Cortex of kidney (tissue), 1 donor: ENCODE measurements at places on chromosomes 13 and 19.

- DNase-seq, result no peak
These were observed 736 bp downstream of the SMAD9 start for GRCh38 chr13:36919171-36919832.

- no peak for DNase-seq
These were observed 19.6 kb upstream of the FRY start for GRCh38 chr13:32011971-32012370.

- no peak for DNase-seq
These were observed 13.2 kb downstream of the RASA3 start for GRCh38 chr13:114119196-114119595.

- no peak for DNase-seq
These were observed 463.7 kb upstream of the SLITRK5 start for GRCh38 chr13:87207280-87208003.

DNA sequence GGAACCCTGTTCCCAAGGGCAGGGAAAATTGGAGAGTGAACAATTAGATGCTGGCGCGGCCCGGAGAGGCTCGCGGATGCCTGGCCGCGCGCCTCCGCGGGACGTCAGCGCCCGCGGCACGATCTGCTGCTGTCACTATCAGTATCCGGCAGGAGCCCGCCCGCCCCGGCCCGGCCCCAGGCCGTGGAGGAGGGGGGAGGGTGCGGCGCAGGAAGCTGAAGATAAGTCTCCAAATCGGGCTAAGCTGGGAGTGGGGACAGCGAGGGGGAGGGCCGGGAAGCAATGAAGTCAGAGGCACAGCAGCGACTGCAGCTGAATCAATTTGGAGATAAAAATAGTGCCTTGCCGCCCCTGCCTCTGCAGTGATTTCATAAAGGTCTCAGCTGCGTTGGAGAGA lies 441.5 kb upstream of the KLF12 start:
- no peak for DNase-seq

DNA sequence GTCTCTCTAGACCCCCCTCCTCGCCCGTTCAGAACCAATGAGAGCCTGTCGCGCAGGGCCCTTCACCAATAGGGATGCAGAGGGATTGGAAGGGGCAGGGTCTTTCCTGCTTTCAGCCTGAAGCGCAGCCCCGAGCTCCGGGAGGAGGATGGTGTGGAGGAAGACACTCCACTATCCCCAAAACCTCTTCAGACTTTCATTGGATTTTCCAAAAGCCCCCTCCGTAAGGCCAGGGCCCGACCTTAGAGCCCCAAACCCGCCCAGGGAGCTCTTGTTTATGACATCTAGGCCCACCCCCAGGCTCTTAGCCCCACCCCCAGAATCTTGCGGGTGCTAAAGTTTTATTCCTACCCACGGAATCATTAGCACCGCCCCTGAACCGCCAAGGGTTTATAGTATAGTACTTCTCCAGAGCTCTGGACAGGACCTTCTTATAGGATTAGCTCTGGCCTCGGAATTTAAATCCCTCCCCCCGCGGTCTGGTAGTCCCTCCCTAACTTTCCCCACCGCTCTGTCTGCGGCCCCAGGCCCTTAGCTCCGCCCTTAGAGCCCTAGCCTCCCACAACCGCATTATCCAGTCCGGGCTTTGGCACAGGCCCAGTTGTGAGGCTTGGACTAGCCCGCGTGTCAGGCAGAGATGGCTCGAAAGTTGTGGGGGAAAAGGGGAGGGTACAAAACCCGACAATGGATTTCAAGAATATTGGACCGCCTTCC lies 6.6 kb upstream of the EML2 start:
- DNase-seq, result no peak

DNA sequence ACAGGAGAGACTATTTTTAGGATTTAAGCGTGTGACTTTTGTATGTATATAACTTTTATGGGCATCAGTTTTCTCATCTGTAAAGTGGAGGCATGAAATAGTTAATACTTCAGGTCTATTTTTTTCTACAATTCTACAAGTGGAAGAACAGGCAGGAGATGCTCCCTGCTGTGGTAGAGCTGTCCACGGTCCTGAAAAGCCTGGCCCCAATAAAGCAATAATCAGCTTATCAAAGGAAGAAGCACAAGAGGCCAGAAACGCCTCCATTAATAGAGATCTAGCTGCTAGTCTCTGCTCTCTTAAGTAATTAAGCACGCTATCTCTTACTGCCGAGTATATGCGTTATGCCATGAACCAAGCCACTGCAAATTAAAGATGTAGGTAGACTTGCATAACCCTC lies 28.0 kb upstream of the WASF3 start:
- DNase-seq, result no peak

GRCh38 chr19:47097396-47098201 lies 16.0 kb downstream of the ZC3H4 start:
- DNase-seq, result no peak

DNA sequence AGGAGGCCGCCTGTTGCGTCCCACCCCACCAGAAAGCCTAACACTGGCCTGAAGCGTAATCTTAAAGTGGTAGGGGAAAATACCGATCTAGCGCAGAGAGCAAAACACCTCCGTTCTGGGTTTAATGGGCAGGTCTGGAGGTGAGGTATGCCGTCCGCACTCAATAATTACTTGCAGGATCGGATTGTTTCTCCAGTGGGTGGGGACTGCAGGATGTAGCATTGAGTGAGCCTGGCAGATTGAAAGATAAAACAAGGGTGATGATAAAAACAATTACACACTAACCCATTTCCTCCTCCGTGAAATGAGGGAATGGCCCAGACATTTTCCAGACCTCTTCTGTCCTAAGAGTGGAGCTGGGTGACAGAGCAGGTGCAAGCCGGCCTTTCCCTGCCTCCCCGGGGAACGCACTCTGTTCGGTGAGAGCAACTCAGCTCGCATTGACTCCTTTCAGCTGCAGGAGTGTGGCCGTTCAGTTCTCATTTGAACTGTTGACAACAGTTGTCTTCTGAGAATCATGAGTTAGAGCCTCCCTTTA lies 110.2 kb upstream of the DOCK9 start:
- no peak for DNase-seq

GRCh38 chr19:33300894-33301143 lies 1.5 kb downstream of the CEBPA start:
- DNase-seq, result no peak

DNA sequence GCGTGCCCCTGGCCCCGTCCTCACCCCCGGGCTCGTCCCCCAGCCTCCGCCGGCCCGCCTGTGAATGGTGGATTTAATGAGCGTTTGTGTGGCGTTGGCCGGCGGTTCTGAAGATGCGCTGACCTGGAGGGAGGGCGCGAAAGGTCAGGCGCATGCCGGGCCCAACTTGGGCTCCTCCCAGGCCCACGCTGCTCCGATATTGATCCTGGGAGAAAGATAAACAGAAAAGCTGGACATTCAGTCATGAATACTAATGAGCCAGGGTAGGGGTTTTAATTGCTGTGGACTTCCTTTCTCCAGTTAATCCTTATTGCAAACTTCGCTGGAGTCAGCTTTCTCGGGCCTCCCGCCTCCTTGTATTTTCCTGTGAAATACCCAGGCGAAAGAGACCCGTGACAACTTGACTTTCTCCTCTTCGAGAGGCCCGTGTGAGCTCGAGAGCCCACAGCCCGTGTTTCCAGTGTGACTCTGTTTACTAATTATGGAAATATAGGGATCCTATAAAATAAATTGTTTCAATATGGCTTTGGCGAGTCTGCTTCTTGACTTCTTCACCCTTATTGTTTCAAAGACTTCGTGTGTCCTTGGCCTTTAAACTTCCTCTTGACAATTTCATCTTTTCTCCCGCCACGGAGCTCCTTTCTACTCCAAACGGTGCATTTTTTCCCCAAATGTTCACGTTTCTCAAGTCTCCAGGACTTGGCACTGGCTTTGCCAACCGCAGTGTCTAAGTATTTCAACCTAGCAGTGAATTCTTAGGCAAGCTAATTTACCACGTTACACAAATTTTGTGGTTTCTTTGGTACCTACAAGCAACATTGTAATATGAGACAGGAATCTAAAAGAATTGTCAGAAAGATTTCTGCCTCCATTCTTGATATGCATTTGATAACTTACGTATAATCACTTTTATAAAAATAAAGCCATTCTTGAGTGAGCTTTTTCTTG lies 10.5 kb downstream of the ZIC2 start:
- no peak for DNase-seq

GRCh38 chr13:98890186-98890585 lies 87.7 kb downstream of the DOCK9 start:
- DNase-seq, result no peak

GRCh38 chr13:20945952-20946383 lies 43.4 kb upstream of the XPO4 start:
- no peak for DNase-seq

GRCh38 chr19:6068711-6069110 lies 41.6 kb downstream of the RFX2 start:
- no peak for DNase-seq

DNA sequence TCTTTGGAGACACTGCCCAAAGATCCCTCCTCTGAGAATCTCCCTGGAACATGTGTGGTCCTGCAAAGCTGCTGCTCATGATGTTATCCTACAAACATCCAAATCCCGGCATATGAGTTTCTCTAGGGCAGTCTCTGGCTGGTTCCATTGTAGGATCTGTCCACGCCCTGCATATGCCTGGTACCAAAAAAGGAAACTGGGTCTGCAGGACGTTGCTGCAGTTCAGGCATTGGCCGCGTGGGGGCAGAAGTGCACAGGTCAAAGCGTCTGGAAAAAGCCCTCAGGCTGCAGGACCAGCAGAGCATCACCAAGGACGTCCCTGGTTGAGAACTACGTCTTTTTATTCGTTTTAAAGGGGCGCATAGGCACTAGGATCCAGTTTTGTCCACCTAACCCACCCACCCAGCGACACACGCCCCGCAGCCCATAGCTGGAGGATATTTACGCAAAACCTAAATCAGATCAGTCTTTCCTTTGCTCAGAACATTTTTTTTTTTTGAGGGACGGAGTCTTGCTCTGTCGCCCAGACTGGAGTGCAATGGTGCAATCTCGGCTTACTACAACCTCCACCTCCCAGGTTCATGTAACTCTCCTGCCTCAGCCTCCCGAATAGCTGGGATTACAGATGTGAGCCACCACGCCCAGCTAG lies 12.9 kb upstream of the ZNF564 start:
- DNase-seq, result no peak

DNA sequence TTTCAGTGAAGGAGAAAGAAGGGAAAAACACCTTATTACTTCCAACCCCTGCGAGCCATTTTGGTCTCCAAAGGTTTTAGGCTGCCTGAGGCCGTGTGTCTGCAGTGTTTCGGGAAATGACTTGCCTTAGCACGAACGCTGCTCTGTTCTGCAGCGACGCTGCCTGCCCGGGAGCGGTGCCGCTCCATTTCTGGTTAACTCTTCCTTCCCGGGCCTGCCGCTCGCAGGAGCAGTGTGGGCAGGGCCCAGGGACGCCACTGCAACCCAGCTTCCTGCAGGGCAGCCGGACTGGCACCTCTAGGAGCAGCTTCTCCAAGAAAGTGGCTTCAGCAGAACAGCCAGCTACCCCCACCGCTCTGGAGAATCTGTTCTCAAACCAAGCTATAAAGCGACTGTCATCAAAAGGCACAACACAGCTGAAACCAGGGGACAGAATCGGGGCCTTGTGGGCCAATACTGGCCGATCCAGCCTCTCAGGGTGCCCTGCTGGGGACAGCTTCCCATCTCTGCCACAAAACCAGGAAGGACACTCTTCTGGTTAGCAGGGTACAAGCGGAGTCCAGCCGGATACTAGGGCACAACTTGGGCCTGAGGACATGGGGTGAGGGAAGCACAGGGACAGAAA lies 72.2 kb downstream of the KCTD15 start:
- DNase-seq, result no peak

DNA sequence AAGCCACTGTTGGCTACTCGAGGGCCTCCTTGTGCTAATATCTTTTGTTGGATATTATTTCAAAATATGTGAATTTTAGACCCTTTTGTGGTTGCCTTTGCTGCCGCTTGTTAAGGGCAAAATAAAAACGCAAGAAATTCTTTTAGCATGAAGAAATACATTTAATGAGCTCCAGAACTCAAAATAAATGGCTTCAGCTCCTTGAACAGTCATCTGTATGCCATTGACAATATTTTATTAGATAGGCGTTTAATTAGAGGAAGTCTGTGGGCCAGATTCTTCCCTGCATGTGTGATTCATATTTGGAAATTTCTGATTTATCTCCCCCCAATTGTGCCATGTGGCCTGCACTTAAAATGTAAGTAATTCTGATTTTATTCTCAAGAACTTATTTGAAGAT lies 177.2 kb downstream of the STK24 start:
- no peak for DNase-seq

GRCh38 chr19:41701401-41702075 lies 6.9 kb upstream of the CEACAM5 start:
- DNase-seq, result no peak

GRCh38 chr13:59464926-59465325 lies 698.8 kb downstream of the DIAPH3 start:
- no peak for DNase-seq

DNA sequence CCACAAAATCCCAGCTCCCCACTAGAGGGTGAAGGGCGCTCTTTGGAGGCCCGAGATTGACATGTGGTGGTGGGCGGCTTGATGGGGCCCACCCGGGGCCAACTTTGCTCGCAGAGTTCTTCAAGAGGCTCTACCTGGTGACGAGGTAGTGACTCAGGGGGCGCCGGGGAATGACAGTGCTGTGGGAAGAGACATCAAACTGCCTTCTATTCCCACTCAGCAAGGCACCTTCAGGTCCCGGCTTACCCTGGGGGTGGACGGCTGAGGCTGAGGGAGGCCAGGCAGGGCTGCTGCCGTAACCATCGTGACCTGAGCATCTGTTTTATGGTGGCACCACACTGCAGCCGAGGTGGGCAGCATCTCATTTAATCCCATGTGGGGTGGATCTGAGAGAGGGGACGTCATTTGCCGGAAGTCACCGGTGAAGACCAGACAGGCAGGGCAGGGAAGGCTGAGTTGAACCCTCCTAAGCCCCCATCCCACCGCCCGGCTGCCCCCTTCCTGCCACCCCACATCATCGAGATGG lies 1.6 kb downstream of the LINGO3 start:
- no peak for DNase-seq

GRCh38 chr13:22594041-22594440 lies 586.7 kb upstream of the SGCG start:
- DNase-seq, result no peak

DNA sequence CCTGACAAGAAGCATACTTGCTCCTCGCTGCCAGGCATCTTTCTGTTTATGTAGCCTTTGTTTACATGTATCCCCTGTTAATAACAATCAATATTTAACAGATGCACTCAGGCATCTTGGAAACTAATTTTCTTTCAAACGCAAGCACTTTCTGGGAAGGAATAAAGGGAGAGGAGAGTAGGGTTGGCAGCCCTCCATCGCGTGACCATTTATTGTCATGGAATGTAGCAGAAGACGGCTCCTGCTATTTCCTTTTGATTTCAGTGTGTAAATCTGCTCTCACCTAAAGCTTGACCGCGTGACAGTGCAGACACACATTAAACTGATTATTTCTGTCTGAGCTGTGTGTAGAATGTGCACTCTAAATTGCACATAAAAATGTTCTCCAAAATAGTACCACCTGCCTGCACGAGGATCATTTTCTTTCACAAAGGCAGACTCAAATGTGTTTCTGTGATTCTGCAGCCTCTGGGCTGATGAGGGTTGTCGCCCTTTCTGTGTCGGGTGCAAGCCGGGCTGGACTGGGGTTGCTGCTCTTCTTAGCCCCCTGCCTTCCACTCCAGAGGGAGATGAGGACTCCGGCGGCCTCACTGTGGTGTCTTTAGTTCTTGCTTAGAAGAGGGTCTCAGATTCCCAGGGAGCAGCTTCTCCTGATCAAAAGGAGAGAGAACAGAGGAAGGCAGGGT lies 223.5 kb upstream of the MAB21L1 start:
- no peak for DNase-seq

- DNase-seq, result no peak
These were observed 215.5 kb downstream of the POSTN start for GRCh38 chr13:37383046-37383445.

GRCh38 chr19:3310711-3311110 lies 55.7 kb upstream of the NFIC start:
- DNase-seq, result no peak
